ENCODE measurements at places on chromosomes 7 and 10. TPM values are rescaled to one million over a fixed set of nuclear protein-coding genes. Genes with fewer than 3 reads are reported as not detected.

PNLIP gene
- not detected for polyA plus RNA-seq

MBL2 gene
- polyA plus RNA-seq: not detected

AGR2 gene
- polyA plus RNA-seq: not detected

TFPI2 gene
- not detected for polyA plus RNA-seq

GIMAP1 gene
- not detected for polyA plus RNA-seq

DDIT4 gene
- 29.7 TPM for polyA plus RNA-seq

ANKRD2 gene
- not detected for polyA plus RNA-seq

LLCFC1 gene
- polyA plus RNA-seq: not detected

LIPA gene
- 28.3 TPM for polyA plus RNA-seq

TUBAL3 gene
- not detected for polyA plus RNA-seq

LIPF gene
- not detected for polyA plus RNA-seq

EBF3 gene
- 0.38 TPM for polyA plus RNA-seq
